ENCODE measurements at places on chromosomes 12 and 14.

- DNase-seq: peak; percentile 45
These were observed 89.8 kb downstream of the CRADD start for GRCh38 chr12:93766796-93767523.

GRCh38 chr12:51832354-51833107 is 16.0 kb downstream of the FIGNL2 start:
- no peak for DNase-seq

- DNase-seq: no peak
These were observed 724 bp downstream of the LTB4R start for GRCh38 chr14:24311837-24312615.

DNA sequence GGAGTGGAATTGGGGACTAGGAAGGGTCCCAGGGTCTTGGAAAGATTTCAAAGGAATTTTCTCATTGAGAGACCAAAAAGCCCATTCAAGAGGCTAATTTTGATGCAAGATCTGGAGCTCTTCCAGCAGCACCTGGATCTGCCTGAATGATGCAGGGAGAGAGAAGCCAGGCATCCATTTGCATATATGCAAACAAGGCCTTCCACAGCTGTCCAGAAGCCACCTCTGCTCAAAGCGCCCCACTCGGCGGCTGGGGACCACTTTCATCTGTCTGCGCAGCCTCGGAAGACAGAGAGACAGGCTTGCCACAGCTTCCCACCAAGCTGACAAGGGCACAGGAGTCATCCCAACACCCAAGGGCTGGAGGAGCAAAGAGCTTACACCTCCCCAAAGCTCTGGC is 295.6 kb downstream of the DPF3 start:
- no peak for DNase-seq

DNA sequence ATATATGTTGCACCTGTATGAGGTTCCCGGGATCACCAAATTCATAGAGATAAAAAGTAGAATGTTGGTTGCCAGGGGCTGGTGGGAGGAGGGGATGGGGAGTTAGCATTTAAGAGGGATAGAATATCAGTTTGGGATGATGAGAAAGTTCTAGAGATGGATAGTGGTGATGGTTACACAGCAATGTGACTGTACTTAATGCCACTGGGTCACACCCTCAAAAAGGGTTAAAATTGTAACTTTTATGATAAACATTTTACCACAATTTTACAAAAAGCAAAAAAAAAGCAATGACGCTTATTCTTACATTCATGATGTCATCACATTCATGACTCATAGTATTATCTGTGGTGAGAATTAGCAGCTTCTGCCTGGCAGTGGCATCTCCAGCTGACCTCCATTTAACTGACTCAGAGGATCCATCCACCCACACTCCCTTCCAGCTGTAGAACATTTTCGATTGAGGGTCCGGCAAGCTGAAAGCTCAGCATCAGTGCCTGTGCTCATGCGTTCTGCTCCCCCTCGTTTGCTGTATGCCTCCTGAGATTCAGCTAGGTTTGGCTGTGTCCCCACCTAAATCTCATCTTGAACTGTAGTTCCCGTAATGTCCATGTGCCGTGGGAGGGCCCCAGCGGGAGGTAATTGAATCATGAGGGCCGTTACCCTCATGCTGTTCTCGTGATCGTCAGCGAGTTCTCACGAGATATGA is 64.8 kb upstream of the TMEM260 start:
- DNase-seq: peak; percentile 13

DNA sequence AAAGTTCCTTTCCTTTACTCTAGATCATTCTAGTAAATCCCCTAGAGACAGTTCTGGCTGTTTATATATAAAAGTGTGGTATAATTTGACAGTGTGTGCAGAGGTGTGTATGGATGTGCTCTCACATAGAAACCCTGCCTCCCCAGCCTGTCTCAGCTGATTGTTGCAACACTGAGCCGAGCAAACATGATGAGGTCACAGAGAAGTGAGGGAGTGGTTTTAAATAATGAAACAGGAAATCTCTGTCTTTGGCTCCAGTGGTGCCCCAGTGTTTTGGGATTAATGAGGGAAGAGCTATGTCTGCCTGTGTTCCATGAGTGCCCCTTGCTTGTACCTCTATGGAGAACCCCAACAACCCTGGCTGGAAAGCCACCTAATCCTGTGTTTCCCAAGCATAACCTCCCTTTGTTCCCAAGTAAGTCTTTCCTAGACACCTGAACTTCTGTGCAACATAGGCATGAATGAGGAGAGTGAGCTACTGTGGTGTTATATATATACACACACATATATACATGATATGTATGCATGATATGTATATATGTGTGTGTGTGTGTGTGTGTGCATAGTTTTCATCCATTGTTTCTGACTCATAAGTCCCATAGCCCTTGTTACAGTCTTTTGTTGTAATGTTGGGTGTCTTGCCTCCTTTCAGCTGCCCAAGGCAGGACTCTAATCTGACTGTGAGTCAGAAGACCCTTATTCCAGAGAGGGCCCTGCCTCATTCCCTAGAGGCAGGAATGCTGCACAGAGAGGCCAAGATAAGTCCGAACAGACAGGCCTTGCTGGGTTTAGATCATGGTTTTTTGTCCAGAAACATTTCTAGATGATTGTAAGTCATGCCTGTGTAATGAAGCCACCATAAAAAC is 18.0 kb downstream of the TRAF3 start:
- DNase-seq: peak; percentile 96

GRCh38 chr14:57420986-57421385 is 30.6 kb downstream of the NAA30 start:
- DNase-seq: peak; percentile 2

DNA sequence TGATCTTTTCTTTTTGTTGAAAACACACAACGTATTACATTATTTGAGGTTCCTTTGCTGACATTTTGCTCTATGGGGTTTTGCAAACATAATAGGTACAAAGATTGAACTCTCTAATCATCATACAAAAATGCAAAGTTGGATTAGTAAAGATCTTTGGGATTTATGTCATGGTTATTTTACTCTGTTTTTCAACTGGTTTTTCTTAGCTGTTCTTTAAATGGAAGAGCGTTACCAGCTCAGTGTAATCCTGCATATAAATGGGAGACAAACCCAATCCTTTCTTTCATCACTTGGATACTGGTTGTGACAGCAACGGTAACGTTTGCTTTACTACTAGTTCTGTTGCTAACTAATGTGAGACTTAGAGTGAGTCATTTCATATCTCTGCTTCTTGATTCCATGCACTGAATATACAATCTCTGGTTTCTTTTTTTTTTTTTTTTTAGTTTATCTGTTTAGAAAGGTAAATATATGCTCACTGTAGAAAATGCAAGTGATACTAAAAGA is 104.9 kb upstream of the NOVA1 start:
- peak; percentile 25 for DNase-seq

DNA sequence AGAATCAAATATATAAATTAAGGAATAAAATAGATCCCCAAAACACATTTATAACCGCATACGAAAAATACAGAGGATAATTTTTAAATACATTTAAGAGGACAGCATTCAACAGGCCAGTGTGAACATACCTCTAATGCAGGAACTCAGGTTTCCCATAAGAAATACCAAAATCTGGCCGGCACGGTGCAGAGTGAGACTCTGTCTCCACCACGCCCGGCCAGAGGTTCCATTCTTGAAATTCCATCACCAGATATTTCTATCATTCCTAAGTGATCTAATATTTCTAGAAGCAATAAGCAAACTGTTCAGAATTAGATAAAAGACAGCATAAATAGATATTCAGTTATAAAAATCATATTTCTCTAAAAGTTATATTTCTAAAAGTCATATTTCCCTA is 30.2 kb upstream of the OASL start:
- DNase-seq: no peak

- DNase-seq: no peak
These were observed 9.1 kb downstream of the NPAS3 start for GRCh38 chr14:32947792-32948191.

DNA sequence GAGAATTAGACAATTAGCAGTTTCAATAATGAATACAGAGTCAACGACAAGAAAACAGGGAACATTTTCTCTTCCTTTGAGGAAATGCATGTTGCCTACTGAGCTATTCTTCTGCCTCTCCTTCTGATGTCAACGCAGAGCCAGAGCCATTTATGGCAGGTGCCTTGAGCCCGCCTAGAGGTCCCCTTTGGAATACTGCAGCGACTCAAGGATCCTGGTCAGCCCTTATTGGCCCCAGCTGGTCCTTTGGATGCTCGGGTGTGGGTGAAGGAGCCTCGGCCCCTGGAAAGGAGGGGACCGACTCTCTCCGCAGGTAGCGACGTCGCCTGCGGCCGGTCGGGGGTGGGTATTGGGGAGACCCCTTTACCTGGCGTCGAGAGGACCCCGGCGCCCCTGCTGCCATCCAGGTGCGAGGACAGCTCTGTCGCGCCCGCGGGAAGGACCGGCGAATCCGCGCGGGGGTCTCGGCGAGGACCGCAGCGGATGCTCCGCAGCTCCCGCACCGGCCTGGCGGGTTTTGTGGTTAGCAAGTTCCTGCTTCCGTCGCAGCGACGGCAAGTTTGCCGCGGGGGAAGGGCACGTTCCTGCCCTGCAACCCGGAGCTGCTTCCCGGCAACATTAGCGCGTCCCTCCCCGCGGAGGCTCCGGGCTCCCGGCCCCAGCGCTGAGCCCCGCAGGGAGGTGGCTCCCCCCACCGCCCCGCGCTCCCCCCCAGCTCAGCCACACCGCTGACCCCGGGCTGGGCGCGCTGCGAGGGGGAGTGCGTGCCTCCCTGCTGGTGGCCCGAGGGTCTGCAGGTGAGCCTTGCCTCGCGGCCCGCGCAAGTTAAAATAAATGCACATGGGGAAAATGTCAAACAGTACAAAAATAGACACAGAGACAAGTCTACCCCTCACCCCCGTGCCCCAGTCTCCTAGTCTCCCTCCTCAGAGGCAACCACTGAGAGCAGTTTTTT is at the start of gene MANSC1:
Gene MANSC1, minus strand, starts transcription at position 532 of the 955 bp plus-strand sequence. CDS start 6,928 bp downstream, outside the sequence.
- no peak for DNase-seq

GRCh38 chr14:23486036-23486435 is 16.5 kb downstream of the NGDN start:
- DNase-seq: no peak

DNA sequence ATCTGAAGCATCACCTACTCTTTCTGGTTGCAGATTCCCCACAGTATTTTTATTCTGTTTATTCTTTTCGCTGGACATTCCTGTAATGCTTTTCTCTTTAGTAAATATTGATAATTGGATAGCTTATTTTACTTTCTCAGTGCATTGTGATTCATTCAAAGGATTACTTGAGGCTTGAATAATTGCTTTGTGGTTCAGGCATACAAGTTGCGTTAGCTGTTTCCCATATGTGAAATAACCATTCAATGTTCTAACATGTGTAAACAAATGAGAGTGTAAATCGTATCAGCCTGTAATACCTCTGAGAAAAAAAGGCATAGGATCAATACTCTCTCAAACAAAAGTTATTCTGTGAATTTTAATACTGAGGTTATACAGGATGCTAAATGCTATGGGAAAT is 1004.2 kb upstream of the SEL1L start:
- no peak for DNase-seq

DNA sequence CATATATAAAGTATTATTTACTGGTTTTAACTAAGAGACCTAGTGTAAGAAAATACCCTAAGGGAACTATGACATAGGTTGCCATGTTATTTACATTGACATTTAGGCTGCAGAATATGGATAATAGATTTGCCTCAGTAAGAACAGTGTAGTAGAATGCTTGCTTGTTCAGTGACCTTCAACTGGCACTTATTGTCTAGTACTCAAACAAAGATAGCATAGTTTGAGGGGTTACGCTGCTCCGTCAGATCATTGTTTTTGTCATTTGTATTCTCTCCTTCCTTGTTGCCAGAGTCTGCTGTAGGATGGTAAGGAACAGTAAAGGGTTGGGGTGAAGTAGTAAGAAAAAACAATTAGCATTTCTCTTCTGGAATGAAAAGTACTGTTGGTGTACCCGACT is 33.2 kb downstream of the TOGARAM1 start:
- no peak for DNase-seq

- DNase-seq: peak; percentile 42
These were observed 44.7 kb upstream of the BMP4 start for GRCh38 chr14:54001189-54001878.

DNA sequence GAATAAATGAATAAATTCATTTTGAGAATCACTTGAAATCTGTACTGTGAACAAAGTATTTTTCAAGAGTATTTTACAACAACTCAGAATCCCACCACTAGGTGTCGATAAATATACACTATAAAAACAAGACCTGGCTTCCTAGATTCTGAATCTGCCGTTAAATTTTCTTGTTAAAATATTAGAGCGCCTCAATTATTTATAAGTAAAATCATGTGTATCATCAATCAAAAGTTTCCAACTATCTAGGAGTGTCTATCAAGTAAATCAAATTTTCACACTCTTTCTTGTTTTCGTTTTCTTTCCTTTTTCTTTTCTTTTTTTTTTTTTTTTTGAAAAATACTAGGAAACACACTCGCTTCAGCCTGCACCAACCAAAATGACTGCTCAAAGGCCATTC is 179.2 kb upstream of the DCN start:
- DNase-seq: no peak

GRCh38 chr14:24070285-24071143 is 848 bp upstream of the CPNE6 start:
- no peak for DNase-seq

DNA sequence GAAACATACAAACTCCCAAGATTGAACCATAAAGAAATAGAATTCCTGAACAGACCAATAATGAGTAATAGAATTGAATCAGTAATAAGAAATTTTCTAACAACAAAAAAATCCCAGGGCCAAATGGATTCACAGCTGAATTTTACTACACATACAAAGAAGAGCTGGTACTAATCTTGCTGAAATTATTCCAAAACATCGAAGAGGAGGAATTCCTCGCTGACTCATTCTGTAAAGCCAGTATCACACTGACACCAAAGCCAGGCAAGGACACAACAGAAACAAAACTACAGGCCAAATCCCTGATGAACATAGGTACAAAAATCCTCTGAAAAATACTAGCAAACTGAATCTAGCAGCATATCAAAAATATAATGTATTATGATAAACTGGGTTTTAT is 367.8 kb upstream of the CLEC14A start:
- no peak for DNase-seq

- no peak for DNase-seq
These were observed 89.8 kb downstream of the PDZRN4 start for GRCh38 chr12:41277946-41278267.

- no peak for DNase-seq
These were observed 510.5 kb upstream of the TBX3 start for GRCh38 chr12:115194448-115194847.

DNA sequence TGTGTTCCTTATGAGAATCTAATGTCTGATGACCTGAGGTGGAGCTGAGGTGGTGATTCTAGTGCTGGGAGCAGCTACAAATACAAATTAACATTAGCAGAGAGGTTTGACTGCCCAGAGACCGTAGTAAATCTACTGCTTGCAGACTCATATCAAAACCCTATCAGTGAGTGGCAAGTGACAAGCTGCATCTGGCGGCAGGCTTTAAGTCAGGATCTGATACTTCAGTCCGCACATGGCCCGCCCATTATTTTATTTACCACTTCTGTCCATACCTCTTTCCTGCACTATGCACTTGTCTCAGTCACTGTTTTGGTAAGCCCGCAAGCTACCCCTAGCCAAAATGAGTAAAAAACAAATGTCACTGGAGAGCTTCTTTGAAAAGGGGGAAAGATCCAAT is 11.4 kb downstream of the CEP128 start:
- no peak for DNase-seq

- DNase-seq: no peak
These were observed 1196.0 kb downstream of the GALC start for GRCh38 chr14:86797075-86797351.

GRCh38 chr12:53824001-53824712 is 72.4 kb upstream of the CISTR start:
- no peak for DNase-seq

GRCh38 chr14:89933002-89933401 is 21.5 kb downstream of the EFCAB11 start:
- DNase-seq: no peak

GRCh38 chr14:63248211-63248610 is 44.0 kb downstream of the RHOJ start:
- peak; percentile 82 for DNase-seq
